ENCODE measurements at places on chromosomes 3 and 15.

DNA sequence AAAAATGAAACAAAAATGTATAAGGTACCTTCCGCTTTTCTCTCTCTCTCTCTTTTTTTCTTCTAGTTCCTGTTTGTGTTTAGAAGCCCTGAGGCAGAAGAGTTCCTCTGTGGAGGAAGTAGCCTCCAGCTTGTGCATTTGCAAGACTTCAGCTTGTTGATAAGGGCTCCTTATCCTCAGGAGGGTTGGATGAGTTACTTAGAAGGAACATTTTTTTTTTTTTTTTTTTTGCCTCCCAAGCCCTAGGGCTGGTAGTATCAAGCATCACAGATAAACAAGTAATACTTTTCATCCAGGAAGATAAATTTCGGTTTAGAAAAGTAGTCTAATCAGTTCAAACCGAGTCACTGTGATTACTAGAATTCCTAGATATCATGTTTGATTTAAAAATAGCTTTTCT lies 91.0 kb upstream of the CBLB start:
- no peak for DNase-seq

DNA sequence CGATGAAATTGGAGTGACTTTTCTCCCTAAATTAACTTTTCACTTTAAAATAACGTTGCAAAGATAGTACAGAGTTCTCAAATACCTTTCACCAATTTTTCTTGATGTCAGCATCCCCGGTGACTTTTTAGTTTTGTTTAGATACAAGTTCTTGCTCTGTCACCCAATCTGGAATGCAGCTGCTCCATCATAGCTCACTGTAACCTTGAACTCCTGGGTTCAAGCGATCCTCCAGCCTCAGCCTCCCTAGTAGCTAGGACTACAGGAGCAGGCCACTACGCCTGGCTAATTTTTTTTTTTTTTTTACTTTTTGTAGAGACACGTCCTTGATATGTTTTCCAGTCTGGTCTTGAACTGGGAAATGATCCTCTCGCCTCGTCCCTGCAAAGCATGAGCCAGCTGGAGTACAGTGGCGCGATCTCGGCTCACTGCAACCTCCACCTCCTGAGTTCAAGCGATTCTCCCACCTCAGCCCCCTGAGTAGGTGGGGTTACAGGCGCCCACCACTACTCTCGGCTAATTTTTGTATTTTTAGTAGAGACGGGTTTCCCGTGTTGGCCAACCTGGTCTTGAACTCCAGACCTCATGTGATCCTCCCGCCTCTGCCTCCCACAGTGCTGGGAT lies 747 bp downstream of the NSUN3 start:
- no peak for DNase-seq

DNA sequence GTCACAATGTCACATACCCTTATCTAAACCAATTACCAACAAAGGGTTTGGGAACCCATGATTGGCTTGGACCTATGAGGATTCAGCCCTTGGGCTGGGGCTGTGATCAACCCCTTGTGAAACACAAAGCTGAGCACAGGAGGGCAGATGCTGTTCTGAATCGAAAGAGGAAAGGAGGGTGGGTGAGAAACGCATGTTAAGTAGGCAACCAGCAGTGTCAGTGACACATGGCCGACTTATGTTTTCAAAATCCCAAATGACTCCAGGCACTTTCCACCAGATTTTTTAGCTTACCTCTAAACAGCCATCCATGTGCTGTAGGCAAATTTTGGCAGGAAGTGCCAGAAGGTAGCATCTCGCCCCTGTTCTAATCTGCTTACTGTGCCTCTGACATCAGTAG lies 34.1 kb upstream of the KLHL25 start:
- no peak for DNase-seq

DNA sequence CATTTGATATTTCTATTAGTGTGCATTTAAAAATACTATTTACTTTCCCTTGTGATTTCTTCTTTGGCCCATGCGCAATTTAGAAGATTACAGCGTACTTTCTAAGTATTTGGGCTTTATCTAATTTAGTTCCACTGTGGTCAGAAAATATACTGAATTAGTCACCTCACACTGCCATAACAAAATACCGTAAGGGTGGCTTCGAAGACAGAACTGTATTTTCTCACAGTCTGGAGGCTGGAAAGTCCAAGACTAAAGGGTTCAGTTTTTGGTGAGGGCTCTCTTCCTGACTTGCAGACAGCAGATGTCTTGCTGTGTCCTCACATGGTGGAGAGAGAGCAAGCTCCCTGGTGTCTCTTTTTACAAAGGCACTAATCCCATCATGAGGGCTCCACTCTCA lies 286.2 kb downstream of the ADAMTSL3 start:
- DNase-seq: no peak

GRCh38 chr3:150747886-150748683 lies 14.9 kb downstream of the SIAH2 start:
- DNase-seq: no peak

DNA sequence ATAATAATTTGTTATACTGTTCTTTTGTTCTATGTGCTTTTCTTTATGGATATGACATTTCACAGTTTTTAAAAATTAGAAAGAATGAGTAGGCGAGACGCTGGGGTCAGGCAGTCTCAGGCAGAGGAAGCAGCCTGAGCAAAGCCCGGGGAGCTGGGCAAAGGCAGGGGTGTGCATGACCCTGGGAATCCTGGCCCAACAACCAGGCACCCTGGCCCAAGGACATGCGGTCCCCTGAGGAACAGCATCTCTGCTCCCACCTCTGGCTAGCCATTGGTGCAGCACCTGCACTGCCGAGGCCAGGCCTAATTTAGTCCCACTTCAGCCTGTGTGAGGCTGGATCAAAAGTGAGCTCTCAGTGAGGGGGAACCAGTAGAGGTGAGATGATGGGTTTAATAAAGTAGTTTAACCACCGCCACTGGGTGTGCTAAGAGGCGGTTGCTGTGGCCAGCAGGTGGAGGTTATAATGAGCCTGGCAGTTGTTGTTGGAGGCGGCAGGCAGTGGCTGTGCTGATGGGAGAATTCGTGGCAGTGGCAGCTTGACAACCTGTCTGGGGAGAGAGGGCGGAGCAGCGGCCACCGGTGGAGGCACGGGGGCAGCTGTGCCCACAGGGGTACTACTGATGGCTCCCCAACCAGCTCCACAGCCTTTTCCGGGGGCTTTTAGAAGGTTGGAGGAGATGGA lies 41.5 kb downstream of the PRKCD start:
- DNase-seq: no peak

GRCh38 chr3:65551945-65552344 lies 486.8 kb downstream of the MAGI1 start:
- no peak for DNase-seq

- DNase-seq: no peak
These were observed 159.3 kb downstream of the WDR76 start for GRCh38 chr15:43985976-43986680.

DNA sequence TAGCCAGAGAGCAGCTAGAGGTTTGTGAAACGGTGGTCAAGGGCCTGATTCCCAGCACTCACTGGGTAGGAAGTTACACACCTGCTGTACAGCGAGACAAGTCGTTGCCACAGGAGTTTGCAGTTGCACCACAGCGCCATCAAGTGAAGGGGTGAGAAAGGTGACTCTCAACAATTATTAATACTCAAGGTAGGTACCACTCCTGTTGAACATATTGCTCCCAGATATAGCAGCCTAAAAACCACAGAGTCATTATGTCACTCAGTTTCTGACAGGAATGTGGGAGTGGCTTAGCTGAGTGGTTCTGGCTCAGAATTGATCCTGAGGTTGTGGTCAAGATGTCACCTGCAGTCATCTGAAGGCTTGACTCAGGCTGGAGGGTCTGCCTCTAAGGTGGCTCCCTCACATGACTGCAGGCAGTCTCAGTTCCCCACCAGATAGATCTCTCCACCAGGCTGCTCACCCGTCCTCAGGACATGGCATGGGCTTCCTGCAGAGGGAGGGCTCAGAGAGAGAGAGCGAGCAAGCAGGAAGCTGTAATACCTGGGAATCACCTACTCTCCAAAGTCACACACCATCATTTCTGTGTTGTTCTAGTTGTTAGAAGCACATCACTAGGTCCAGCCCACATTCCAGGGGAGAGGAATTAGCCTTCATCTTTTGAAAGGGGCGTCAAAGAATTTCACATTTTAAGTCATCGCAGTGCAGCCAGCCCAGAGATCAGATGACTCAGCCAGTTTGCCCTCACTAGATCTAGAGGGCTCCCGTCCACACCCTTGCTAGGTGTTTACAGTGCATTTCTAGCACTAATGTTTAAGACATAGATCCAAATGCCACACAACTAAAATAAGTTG lies 17.0 kb upstream of the ANO10 start:
- peak; percentile 10 for DNase-seq

GRCh38 chr15:91302588-91303439 lies 202.8 kb downstream of the SV2B start:
- no peak for DNase-seq

GRCh38 chr3:59302442-59302841 lies 252.6 kb upstream of the CFAP20DC start:
- no peak for DNase-seq

DNA sequence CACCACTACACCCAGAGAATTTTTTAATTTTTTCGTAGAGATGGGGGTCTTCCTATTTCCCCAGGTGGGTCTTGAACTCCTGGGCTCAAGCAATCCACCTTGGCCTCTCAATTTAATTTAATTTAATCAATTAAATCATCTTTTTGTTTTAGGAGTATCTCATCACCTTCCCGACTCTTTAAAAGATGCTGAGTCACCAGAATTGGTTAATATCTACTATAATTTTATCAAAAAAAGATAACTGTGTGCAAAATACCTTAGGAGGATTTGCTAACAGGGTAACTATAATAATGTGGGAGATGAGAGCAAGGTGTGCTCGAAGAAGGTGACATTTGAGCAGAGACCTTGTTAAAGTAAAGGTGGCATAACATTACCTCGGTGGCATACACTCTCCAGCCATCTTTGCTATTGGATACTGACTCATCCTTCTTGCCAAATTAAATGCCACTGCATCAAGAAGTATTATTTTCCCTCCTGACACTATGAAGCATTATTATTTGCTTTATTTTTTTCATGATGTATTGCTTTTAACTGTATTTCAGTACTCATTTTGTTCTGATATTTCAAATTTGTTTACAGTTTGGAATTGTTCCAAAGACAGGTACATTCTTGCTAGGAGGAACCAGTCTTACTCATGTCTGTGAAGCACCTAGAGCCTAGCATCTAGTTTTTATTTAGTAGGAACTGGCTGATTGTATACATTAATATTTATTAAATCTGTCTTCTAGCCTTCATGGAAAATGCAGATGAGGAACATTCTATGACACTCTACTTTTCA lies 200.7 kb downstream of the MBNL1 start:
- no peak for DNase-seq

GRCh38 chr3:182369861-182370260 lies 423.4 kb upstream of the ATP11B start:
- DNase-seq: no peak

- DNase-seq: no peak
These were observed 12.0 kb upstream of the FGD5 start for GRCh38 chr3:14806641-14807263.

- no peak for DNase-seq
These were observed 86.7 kb downstream of the PEAK1 start for GRCh38 chr15:77333166-77333565.

DNA sequence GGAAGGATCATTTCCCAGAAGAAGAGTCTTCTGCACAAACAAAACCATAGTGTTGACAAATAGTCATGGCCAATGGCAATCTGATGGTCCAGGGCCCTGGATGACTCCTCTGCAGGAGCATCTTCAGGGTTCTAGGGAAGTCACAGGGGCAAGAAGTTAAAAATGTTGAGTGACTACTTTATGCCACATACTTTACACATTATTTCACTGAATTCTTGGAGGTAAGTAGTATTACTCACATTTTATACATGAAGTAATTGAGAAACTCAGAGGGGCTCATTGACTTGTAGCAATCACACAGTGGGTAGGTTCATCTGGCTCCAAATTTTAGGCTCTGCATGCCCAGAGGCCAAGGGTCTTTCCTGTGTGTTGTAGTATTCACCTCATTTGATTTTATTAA lies 430.2 kb upstream of the MCTP2 start:
- no peak for DNase-seq

DNA sequence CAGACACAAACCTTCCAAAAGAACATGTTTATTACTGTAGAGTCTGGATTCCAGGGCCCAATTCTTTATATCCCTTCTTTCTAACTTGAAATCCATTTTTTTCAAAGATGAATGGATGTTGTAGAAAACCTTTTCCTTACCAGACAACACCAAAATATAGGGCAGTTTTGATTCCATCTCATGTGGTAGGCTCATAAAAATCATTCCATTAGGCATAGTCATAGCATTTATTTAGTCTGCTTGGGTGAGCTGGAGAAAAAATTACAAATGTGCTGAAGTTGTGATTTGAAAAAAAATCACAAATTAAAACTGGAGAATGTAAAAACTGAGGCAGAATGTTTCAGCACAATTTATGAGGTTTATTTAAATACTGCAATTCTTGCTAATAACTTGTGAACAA lies 199.3 kb upstream of the TBC1D5 start:
- DNase-seq: no peak

GRCh38 chr15:86877171-86877631 lies 797.5 kb downstream of the AGBL1 start:
- no peak for DNase-seq

DNA sequence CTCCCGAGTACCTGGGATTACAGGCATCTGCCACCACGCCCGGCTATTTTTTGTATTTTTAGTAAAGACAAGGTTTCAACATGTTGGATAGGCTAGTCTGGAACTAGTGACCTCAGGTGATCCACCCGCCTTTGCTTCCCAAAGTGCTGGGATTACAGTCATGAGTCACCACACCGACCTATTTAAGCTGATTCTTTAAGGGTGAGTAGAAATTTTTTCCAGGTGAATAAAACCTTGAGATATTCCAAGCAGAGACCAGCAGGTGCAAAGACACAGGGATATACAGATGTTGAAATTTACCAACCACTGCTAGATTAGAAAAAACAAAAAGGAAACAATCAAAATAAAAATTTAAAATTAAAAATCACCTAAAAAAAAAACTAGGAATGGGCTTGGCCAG lies 74.4 kb upstream of the CHRNB4 start:
- DNase-seq: no peak

GRCh38 chr15:65312400-65312916 lies 8.0 kb downstream of the RNU5B-1 start:
- DNase-seq: no peak

DNA sequence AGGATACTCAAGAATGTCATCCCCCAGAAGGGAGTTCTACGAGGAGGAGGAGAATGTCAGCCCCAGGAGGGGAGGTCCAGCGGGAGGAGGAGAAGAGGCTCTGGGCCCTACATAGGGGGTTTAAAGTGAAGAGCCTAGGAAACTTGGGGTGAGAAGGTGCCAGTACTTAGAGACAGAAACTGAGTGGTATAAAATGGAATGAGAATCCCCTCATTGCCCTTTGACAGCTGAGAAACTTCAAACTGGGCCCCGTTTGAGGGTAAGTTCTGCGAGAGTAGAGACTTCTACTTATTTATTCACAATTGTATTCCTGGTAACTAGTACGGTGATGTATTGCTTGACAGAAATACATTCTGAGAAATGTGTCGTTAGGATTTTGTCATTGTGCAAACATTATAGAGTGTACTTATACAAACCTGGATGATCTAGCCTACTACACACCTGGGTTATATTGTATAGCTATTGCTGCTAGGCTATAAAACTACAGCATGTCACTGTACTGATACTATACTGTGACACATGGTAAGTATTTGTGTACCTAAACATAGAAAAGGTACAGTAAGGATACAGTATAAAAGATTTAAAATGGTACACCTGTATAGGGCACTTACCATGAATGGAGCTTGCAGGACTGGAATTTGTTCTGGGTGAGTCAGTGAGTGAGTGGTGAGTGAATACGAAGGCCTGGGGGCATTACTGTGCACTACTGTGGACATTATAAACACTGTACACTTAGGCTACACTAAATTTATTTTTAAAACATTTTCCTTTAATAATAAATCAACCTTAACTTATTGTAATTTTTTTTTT lies 62.0 kb downstream of the TSC22D2 start:
- no peak for DNase-seq

GRCh38 chr3:70550723-70551319 lies 238.4 kb upstream of the MDFIC2 start:
- peak; percentile 80 for DNase-seq

All from stimulated activated CD4-positive, alpha-beta T cell treated with anti-CD3 and anti-CD28 coated beads, Interleukin-12 subunit alpha, Interleukin-12 subunit beta, amount 100 ng/mL, for 4 hours (primary cell).